ENCODE measurements at places on chromosomes 5 and 9.

GRCh38 chr9:115513148-115513547 lies 395.2 kb upstream of the TNC start:
- DNase-seq, result no peak
- no peak overlapping the region for H3K27ac ChIP-seq
- no peak overlapping the region for H3K4me3 ChIP-seq
- H3K36me3 ChIP-seq, result no peaks in the 10 kb centered on the region
- H3K4me1 ChIP-seq, result peaks cover 8% of the 10 kb centered on the region
- no peaks in the 10 kb centered on the region for H3K27me3 ChIP-seq

DNA sequence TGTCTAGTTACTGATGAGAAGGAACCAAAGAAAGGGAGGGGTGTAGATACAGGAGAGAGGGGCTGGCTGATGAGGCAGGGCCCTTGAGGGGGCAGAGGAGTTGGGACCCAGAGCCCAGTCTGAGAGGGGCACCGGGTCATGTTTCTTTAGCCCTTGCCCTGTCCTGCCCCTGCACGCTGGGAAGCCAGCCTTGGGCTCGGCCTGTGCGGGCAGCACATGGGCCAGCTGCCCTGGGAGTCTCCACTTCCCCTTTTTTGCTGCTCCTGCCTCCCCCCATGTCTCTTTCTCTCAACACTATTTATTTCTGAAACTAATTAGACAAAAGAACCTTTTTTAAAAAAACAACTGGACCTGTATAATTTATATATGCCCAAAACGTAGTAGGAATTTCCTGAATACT lies 20.5 kb downstream of the MVB12B start:
- H3K4me3 ChIP-seq, result no peak overlapping the region
- no peak for DNase-seq
- H3K36me3 ChIP-seq, result peaks cover 41% of the 10 kb centered on the region
- H3K27me3 ChIP-seq, result no peaks in the 10 kb centered on the region
- peaks cover 28% of the 10 kb centered on the region for H3K4me1 ChIP-seq
- peak overlapping the region; percentile 54 for H3K27ac ChIP-seq

DNA sequence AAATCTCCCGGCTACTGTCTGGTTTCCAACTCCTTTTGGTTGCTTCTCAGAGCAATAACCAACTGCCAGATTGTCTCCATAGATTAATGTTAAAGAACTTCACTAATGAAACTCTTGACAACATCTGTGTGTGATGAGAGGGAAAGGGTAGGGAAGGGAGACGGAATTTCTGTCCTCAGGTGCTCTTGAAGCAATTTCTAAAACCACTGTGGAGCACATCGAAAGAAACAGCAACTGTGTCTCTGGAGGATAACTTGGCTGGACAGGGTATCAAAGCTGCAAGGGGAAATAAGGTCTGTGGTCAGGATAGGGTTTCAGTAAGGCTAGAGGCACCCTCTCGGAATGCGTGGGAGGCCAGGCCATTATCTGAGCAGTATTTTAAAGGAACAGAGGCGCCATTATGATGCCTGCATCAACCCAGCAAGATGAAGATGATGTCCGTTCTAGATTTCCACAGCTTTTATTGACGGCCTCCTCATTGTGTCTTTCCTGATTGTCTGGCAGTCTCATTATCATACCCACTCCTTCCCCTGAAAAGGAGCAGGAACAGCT lies 76.6 kb downstream of the RORB start:
- peaks cover 2% of the 10 kb centered on the region for H3K4me1 ChIP-seq
- peaks cover 12% of the 10 kb centered on the region for H3K27me3 ChIP-seq
- no peak overlapping the region for H3K27ac ChIP-seq
- H3K36me3 ChIP-seq, result no peaks in the 10 kb centered on the region

GRCh38 chr9:27413511-27414219 lies 110.4 kb upstream of the IFNK start:
- peak overlapping the region; percentile 69 for H3K27ac ChIP-seq
- no peak for DNase-seq
- H3K4me1 ChIP-seq, result peaks cover 22% of the 10 kb centered on the region
- peak overlapping the region; percentile 11 for H3K4me3 ChIP-seq

DNA sequence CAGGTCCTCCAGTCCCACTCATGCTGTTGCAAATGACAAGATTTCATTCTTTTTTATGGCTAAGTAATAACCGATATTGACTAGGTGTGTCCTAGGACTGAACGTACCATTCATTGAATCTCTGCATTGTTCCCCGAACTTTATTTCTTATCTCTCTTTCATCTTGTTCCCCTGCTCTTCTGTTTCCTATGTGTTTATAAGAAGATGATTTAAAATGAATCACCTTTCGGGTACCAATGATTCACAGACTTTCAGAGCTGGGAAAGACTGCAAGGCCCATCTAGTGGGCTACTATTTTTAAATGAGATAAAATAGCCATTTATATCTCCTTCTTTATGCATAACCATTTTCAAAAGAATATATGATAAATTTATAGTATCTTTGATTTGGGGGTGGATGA lies 133.0 kb downstream of the CDH18 start:
- DNase-seq, result no peak
- H3K4me3 ChIP-seq, result no peak overlapping the region
- peaks cover 6% of the 10 kb centered on the region for H3K4me1 ChIP-seq

GRCh38 chr9:29659014-29659413 lies 2085.7 kb upstream of the C9orf72 start:
- DNase-seq, result no peak
- no peaks in the 10 kb centered on the region for H3K36me3 ChIP-seq
- H3K27ac ChIP-seq, result no peak overlapping the region
- no peaks in the 10 kb centered on the region for H3K27me3 ChIP-seq
- H3K4me3 ChIP-seq, result no peak overlapping the region

- H3K27me3 ChIP-seq, result no peaks in the 10 kb centered on the region
- DNase-seq, result no peak
- no peak overlapping the region for H3K4me3 ChIP-seq
- peaks cover 4% of the 10 kb centered on the region for H3K4me1 ChIP-seq
- no peak overlapping the region for H3K27ac ChIP-seq
Measured at GRCh38 chr5:126976520-126977172, 53.7 kb downstream of the MARCHF3 start.

DNA sequence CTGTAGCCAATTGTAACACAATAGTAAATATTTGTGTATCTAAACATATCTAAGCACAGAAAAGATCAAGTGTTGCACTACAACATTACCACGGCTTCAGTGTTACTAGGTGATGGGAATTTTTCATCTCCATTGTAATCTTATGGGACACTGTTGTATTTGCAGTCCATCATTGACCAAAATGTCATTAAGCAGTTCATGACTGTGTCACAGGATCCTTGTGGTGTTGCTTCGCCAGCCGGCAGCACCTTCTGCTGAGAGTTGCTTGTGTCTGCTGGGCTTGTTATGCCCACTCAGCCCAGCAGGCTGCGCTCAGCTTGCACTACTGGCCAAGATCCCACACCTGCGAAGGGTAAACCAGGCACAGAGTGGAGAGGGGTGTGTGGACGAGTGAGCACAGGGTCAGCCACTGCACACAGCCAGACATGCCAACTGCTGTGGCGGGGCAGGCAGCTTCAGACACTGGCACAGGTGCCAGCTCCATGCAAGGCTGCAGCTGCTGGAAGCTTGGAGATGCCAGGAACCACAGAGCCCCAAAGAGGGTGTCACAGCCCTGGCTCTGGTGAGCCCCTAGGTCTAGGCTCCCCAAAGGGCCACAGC lies 273.7 kb downstream of the CETN3 start:
- H3K27ac ChIP-seq, result no peak overlapping the region
- no peak for DNase-seq
- H3K27me3 ChIP-seq, result no peaks in the 10 kb centered on the region
- H3K4me3 ChIP-seq, result no peak overlapping the region

GRCh38 chr5:131303537-131303936 lies 39.7 kb downstream of the CDC42SE2 start:
- H3K4me1 ChIP-seq, result peaks cover 13% of the 10 kb centered on the region
- H3K27me3 ChIP-seq, result no peaks in the 10 kb centered on the region
- no peak for DNase-seq

GRCh38 chr9:20395651-20396050 lies 226.6 kb downstream of the MLLT3 start:
- peaks cover under 1% of the 10 kb centered on the region for H3K36me3 ChIP-seq
- peak overlapping the region; percentile 18 for H3K27ac ChIP-seq
- no peak for DNase-seq
- no peak overlapping the region for H3K4me3 ChIP-seq

DNA sequence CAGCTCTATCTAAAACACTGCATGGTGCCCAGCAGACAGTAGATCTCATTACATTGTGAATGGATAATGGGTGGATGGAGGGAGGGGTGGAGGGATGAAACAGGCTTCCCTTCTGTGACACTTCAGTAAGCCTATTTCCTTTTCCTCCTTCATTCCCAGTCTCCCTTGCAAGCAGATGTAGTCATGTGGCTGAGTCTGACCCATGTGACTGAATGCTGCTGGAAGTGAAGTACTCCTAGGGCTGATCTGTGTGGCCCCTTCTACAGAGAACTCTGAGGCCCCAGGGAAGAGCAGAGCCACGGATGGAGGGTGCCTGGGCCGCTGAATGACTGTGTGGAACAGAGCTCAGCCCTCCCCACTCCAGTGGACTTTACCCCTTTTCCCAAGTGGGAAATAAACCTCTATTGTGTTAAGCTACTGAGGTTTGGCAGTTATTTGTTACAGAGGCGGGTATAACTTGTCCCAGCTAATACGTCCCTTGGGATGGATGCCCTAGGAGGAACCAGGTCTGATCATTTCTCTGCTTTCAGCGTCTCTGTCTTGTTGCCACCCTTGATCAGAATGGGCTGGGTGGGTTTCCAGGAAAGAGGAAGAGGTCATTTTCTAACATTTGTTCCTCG lies 176.1 kb upstream of the MVB12B start:
- H3K27ac ChIP-seq, result peak overlapping the region; percentile 33
- H3K27me3 ChIP-seq, result peaks cover 19% of the 10 kb centered on the region
- H3K36me3 ChIP-seq, result no peaks in the 10 kb centered on the region

DNA sequence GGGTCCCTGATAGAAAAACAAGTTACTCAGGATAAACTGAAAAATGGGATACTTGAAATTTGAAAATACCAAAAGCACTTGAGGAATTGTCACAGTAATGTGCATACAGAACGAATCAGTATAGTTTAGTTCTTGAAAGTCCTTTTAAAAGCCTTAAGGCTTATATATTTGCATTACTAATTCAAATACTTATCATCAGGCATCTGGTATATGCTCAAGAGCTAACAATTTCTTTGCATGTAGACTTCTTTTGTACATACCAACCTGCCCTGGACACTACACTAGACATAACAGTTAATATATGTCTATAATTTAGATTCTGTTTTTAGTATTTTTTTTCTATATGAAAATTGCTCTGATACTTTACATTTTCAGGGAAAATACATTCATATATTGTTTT lies 43.2 kb downstream of the SMIM15 start:
- no peaks in the 10 kb centered on the region for H3K36me3 ChIP-seq
- no peaks in the 10 kb centered on the region for H3K4me1 ChIP-seq
- H3K27me3 ChIP-seq, result no peaks in the 10 kb centered on the region
- H3K27ac ChIP-seq, result no peak overlapping the region
- no peak for DNase-seq

GRCh38 chr5:88262116-88262515 lies 6.5 kb downstream of the TMEM161B start:
- no peak for DNase-seq
- no peak overlapping the region for H3K27ac ChIP-seq
- no peak overlapping the region for H3K4me3 ChIP-seq
- peaks cover 31% of the 10 kb centered on the region for H3K36me3 ChIP-seq
- no peaks in the 10 kb centered on the region for H3K27me3 ChIP-seq

DNA sequence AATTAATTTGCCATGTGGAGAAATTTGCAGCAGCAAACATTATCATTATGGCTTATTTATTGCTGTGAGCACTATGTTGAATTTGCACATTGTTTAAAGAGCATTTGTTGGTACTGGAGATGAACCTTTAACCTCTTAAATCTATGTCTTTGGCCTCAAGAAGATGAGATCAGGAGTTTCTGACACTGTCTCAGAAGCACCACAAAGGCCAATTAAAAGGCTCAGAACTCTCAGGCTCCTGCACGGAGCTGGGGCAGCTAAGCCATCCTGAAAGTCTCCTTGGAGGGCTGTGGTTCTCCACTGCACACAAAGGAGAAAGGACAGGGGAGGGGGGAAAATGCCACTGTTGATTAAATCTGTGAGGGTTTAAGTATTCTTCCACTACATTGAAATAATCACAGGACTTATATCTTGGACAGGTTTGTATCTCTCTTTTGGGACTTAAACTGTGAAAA lies 33.1 kb downstream of the ZNF366 start:
- H3K4me3 ChIP-seq, result no peak overlapping the region
- H3K27me3 ChIP-seq, result no peaks in the 10 kb centered on the region
- DNase-seq, result no peak
- no peaks in the 10 kb centered on the region for H3K36me3 ChIP-seq
- H3K27ac ChIP-seq, result no peak overlapping the region
- H3K4me1 ChIP-seq, result peaks cover 11% of the 10 kb centered on the region

GRCh38 chr9:12566404-12567090 lies 126.6 kb upstream of the TYRP1 start:
- H3K27me3 ChIP-seq, result peaks cover 7% of the 10 kb centered on the region
- no peak for DNase-seq
- no peak overlapping the region for H3K4me3 ChIP-seq
- peaks cover 1% of the 10 kb centered on the region for H3K36me3 ChIP-seq
- no peak overlapping the region for H3K27ac ChIP-seq

- no peaks in the 10 kb centered on the region for H3K36me3 ChIP-seq
- no peak for DNase-seq
- H3K4me1 ChIP-seq, result peaks cover 14% of the 10 kb centered on the region
- no peak overlapping the region for H3K27ac ChIP-seq
Measured at GRCh38 chr5:133867341-133867740, 101.1 kb downstream of the C5orf15 start.

DNA sequence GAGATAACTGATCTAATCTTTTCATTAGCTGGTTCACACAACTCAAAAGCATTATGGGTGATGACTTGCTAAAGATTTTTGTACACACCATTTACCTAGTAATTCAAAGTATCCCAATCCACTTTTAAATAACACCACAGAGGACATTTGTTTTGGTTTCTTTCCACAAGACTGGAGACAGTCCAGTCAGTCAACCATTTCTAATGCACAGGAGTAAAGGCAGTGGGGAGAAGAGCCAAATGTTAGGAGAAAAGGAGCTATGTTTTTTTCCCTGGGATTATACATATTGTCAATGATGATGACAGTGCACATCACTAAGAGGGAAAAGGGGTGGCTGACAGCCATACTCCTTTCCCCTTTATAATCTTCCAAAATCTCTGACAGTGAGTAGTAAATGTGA lies 240.9 kb downstream of the GABRB2 start:
- no peaks in the 10 kb centered on the region for H3K36me3 ChIP-seq
- no peak overlapping the region for H3K4me3 ChIP-seq
- no peak overlapping the region for H3K27ac ChIP-seq
- H3K4me1 ChIP-seq, result peaks cover 23% of the 10 kb centered on the region

DNA sequence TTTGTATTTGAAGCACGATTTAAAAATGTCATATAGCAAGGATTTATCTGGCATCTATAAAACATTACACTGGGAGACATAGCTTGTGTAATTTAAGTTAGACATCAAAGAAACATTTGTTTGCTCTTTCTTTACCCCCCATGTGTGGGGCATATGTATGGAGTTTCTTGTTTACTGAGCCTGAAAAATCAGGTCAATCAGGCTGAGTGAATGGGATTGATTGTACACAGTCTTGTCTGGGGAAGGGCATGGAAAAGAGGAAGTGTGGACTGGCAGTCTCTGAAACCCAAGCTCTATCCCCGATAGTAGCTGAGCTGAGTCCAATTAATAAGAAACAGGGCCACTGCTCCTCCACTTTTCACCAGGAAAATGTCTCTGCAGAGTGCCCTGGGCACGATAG lies 49.4 kb downstream of the SLC46A2 start:
- H3K36me3 ChIP-seq, result peaks cover 26% of the 10 kb centered on the region
- no peak for DNase-seq
- H3K27me3 ChIP-seq, result no peaks in the 10 kb centered on the region
- H3K27ac ChIP-seq, result no peak overlapping the region
